HuH-7 (cell line): ENCODE measurements at places on chromosomes 16 and 17.

DNA sequence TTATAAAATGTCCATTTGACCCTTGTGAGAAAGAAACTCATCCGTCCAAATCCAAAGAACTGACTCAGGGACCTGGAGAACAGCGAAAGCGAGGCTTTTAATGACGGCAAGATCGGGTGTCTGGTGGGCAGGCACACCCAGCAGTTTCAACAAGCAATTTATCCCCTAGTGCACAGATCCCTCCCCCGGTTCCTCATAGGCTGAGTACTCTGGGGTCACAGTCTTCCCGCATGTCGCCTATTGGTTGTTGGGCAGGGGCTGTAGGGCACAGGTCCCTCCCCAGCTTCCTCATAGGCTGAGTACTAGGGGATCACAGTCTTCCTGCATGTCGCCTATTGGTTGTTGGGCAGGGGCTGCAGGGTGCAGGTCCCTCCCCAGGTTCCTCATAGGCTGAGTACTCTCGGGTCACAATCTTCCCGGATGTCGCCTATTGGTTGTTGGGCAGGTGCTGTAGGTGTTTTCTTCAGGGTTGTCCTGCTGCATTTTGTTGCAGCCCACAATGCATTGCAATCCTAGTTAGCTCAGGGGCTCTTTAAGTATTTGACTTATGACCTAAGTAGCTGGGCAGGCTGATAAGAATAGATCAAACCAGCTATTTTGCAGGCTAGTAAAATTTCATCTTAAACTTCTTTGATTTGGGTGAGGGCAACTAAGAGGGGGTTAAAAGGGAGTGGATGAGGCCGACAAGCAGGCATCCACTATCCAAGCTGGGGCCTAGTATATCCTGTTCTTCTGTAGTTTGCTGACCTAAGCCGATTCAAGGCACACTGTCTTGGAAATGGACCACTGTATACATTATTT is 3.6 kb upstream of the UTS2R start:
- peak; percentile 95 for DNase-seq

DNA sequence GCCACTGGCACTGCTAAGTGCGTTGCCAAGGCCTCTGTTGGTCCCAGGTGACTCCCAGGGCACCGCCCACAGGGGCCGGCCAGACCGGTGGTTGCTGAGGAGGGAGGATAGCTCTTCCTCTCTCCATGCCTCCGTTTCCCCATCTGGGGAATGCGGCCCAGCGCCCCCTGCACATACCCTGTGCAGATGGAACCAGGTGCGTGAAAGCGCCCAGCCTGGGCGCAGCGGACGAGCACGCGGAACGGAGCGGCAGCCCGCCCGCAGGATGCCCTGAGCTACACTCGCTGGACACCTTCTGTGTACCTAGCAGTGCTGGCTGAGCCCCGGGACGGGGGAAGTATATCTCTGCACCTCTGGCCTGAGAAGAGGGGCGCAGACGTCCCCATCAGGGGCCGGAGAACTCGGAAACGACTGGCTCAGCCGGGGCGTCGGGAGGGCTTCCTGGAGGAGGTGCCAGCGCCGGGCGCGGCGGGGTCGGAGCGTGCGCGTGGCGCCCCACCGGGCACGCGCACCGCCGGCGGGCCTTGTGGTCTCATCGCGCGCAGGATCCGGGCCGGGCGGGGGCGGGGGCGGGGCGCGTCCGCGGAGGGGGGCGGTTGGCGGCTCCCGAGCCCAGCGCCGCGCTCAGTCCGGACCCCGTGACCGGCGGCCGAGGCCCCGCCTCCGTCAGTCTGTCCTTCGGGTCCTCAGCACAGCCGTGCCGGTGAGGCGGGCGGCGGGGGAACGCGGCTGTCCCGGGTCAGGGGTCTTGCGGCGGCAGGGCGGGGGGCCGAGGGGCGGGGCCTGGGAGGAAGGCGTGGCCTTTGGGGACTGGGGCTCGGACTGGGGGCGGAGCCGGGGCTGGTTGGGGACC is at the start of the genes CCDC78 and HAGHL:
CCDC78 (minus strand) TSS at position 6 of the 853 bp plus-strand sequence. CDS start 76 bp downstream, outside the sequence.
HAGHL (plus strand) TSS at position 669 of the 853 bp plus-strand sequence. CDS start 404 bp downstream, outside the sequence.
- peak; percentile 60 for DNase-seq

DNA sequence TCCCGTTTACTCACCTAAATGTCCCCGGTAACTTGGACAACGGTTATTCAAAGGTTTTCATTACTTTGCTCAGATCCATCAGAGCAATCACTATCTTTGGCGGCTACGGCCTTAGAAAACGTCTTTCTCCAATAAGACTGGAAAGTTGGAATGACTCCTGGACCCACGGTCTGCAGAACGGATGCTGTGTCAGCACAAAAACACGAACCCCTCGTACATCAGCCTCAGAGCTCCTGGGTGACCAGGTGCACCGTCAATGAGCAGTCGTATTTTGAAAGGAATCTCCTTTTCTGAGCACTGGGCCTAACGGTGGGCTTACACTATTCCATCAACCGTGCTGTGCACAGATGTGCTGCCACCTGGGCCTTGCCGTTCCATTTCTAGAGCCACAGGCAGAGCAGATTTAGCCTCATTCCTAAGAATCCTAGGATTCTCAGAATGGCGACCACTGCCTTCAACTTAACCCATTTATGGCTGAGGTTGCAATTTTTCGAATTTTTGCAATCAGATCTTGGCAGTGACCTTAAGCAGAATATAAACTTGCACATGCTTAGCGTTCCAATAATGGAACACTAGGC is 110.8 kb upstream of the ZNF750 start:
- DNase-seq, result no peak

DNA sequence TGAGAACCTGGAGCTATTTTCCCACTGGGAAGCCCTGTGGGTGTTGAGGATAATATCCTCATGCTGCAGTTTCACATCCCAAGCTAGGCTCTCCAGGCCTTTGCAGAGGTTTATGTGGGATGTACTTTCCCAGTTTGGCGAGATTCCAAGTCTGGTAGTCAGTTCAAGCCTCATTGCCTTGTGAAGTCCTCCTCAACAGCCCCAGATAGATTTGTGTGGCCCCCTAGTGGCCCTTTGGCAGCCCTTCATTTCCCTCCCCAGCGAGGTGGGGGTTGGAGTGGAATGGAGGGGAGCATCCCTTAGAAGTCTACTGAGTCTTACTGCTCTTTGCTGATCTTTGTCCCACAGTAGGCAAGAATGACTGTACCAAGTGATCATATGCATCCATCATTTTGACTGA is 137.9 kb downstream of the CDH11 start:
- DNase-seq, result no peak

GRCh38 chr17:10648956-10649355 is 8.2 kb downstream of the MYH3 start:
- DNase-seq, result no peak

GRCh38 chr17:29090750-29091605 is 48.0 kb downstream of the PIPOX start:
- no peak for DNase-seq

GRCh38 chr16:57225978-57226377 is 19.1 kb upstream of the ARL2BP start:
- no peak for DNase-seq

- DNase-seq, result no peak
Observed at GRCh38 chr16:4706871-4707270, 13.5 kb downstream of the NUDT16L1 start.

- DNase-seq, result no peak
Observed at GRCh38 chr16:24568392-24568791, 29.0 kb downstream of the RBBP6 start.

- no peak for DNase-seq
Observed at GRCh38 chr17:78278139-78278741, 46.8 kb downstream of the TMEM235 start.

DNA sequence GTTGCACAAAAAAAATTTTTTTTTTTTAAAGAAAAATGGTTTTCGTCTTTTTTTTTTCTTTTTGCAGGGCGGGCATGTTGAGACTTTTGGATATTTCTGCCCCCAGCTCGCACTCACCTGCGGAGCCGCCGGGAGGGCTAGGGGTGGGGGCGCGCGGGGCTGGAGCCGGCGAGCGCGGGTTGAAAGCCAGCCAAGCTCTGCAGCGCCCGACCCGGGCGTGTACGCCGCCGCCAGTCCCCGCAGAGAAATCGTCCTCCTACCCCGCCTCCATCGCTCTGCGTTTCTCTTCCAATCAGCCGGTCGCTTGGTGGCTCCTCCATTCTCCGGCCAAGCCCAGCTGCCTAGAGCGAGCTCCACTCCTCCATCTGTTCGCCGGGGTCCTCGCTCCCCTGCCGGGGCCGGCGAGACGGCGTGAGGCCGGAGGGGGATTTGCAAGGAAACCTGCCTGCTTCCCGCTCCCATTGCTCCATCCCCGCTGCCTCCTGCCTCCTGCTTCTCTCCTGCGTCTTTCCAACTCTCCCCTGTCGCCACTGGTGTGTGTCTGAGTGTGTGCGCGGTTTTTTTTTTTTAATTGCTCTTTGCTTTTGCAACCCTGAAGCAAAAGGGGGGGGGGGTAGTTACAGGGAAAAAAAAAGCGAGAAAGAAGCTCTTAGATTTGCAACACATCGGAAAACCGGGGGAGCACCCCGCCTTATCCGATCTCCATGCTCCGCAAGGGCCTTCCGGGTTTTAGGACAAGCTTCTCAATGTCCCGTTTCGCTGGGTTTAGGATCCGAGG is 1.8 kb upstream of the UBTF start:
- peak; percentile 79 for DNase-seq

GRCh38 chr16:7303660-7304200 is 28.9 kb upstream of the RBFOX1 start:
- no peak for DNase-seq

DNA sequence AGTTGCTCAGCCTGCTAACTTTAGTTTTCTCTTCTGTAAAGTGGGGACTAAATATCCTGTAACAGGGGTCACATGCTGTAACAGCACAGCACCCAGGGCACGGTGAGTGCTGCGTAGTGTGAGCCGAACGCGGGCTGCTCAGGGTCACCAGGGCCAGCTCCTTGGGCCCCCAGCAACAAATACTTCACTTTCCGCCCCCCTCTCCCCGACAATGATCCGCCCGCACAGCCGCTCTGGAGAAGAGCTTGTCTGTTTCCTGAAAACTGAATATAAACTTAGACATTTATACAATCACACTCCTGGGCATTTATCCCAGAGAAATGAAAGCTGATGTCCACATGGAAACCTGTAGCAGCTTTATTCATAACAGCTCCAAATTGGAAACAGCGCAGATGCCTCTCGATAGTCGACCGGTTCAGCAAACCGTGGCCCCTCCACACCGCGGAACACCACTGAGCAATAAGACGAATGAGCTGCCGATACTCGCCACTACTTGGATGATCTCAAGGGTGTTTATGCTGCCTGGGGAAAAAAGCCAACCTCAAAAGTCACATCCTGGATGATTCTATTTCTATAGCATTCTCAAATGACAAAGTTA is 267.2 kb downstream of the PARN start:
- DNase-seq, result no peak

DNA sequence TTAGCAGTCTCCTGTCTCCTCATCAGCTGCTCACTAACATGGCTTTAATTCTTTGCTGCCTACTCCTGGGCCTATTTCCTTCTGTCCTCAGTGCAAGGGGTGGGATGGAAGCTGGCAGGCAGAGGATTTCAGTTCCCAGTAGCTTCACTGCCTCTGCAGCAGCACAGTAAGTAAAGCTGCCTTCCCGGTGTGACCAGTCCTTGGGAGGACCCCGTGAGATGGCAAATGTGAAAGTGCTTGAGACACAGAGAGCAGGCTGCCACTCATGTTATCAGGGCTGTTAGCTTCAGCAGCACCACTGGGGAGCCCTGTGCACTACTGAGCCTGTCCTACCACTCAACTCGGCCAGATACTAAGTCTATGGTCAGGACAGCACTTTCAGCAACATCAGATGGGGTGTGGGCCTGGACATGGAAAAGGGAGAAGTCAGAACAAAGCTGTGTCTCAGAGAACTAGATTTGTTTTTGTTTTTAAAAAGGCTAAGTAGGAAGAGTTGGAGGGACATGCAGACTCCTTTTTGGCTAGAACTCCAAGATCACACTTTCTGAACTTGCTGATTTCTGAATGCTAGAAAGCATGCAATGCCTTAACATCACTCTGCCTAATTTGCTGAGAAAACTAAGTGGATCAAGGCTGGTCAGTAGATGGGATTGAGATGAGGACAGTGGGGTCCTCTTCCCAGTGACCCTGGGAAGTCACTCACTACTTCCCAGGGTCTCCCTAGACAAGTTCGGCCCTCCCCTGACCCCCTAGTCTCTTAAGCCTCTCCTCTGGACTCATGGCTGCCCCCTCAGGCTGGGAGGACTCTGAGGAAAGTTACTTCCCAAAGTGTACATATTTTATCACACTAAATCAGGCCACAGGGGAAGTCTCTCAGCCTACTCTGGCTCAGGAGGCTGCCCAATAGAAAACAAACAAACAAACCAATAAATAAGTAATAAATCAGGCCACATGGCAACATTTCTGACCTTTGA is 1.1 kb downstream of the ACSF2 start:
- DNase-seq, result peak; percentile 87

DNA sequence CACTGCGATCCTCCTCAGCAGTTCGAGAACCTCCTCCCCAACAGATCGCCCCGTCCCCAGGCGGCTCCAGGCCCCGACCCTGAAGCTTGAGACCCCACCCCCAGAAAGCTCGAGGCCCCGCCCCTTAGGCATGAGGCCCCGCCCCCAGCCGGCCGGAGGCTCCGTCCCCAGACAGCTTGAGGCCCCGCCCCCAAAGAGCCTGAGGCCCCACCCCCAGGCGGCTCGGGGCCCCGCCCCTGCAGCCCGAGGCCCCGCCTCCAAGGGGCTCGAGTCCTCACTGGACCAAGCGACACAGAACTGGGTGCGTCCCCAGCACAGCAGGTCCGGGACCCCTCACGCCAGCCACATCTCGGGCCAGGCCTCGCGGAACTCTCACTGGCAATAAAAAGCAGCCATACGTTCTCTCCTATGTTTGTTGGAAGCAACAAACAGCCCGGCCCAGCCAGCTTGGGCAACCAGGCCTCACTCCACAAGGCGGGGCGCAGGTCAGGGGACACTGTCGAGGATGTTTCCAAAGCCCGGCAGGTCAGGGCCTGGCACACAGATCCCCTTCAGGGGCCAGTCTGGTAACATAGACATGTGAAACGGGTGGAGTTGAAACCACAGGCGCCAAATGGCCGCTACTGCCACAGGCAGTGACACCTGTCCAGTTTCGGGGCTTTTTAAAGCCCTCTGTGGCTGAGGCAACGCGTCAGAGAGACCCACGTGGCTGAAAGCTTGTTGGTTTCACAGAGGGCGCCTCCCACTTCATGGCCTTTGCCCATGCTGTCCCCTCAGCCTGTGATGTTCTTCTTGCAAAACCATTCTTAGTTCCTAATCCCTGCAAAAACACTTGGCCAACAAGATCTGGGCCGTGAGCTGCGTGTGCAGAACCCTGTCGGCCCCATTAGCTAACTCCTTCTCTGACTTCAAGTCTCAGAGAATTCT is 224.2 kb downstream of the PARN start:
- DNase-seq, result peak; percentile 36

DNA sequence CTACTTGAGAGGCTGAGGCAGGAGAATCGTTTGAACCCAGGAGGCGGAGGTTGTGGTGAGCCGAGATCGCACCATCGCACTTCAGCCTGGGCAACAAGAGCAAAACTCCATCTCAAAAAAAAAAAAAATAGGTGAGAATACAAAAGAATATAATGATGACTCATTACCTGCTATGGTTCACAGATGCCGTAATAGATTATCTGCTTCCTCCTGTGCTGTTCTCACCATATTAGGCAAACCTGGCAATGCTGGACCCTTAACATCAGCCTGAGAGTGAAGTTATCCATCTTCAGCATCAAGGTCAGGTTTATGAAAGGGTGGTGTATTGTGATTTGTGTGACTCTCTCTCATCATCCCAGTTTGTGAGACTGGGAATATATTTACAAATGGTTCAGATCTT is 271.3 kb upstream of the CPHXL start:
- no peak for DNase-seq

- peak; percentile 84 for DNase-seq
Observed at GRCh38 chr16:82639666-82640336, 13.0 kb downstream of the CDH13 start.

- no peak for DNase-seq
Observed at GRCh38 chr17:74037320-74037719, 166.2 kb upstream of the RPL38 start.

GRCh38 chr17:50240851-50241250 is 33.4 kb upstream of the TMEM92 start:
- DNase-seq, result no peak

GRCh38 chr17:15918661-15919259 is 26.2 kb upstream of the ADORA2B start:
- DNase-seq, result no peak
